ENCODE measurements at places on chromosomes 6 and 20.

DNA sequence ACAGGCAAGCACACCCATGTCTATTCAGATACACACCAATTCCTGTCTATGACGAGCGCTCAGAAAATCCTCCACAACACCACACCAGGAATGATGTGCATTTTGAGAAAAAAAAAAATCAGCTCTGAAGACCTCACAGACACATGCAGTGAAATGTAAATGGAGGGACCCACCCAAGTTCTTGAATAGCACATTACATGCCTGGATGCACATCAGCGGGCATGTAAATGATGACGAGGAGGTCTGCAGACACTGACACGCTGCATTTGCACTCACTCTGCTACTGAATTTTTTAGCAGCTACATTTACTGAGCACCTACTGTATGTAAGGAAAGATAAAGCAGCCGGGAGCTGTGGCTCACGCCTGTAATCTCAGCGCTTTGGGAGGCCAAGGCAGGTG, 14.7 kb downstream of the NRSN2 start:
- no peak for DNase-seq

DNA sequence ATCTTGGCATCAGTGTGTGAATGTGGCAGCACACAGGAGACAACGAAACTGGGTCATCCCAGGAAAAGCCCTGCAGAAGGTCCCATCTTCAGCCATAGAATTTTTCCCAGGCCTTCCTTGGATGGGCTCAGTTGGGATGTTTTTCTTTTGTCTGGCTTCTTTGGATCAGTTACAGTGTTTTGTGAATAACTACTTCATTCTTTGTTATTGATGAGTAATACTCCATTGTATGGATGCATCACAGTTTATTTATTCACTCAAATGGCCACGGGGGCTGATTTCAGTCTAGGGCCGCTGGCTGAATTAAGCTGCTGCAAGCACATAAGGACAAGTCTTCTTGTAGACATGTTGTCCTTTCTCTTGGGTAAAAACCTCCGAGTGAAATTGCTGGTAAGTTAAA, 81.3 kb upstream of the CD93 start:
- no peak for DNase-seq

- DNase-seq, result no peak
Observed at GRCh38 chr6:124446961-124447360, 515.3 kb upstream of the RNF217 start.

DNA sequence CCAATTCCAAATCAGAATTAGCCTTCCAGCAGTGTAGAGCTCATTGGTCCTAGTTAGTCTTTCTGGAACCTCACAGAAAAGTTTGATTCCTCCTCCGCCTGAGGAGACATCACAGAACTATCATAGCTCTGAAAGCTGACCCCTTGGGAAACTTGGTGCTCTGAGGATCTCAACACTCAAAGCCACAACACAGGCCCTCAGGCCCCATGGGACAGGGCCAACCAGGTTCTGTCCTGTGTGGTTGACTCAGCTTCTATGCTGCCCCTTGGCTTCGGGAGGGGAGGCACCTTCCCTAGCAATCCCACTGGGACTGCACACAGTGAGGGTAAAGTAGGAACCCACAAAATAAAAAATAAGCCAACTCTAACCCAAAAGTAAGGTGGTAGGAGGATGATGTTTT, 237.5 kb upstream of the ECI2 start:
- no peak for DNase-seq

GRCh38 chr6:112951829-112952228, 604.7 kb downstream of the RFPL4B start:
- DNase-seq, result no peak

- DNase-seq, result no peak
Observed at GRCh38 chr6:87501809-87502572, 29.2 kb downstream of the SLC35A1 start.

DNA sequence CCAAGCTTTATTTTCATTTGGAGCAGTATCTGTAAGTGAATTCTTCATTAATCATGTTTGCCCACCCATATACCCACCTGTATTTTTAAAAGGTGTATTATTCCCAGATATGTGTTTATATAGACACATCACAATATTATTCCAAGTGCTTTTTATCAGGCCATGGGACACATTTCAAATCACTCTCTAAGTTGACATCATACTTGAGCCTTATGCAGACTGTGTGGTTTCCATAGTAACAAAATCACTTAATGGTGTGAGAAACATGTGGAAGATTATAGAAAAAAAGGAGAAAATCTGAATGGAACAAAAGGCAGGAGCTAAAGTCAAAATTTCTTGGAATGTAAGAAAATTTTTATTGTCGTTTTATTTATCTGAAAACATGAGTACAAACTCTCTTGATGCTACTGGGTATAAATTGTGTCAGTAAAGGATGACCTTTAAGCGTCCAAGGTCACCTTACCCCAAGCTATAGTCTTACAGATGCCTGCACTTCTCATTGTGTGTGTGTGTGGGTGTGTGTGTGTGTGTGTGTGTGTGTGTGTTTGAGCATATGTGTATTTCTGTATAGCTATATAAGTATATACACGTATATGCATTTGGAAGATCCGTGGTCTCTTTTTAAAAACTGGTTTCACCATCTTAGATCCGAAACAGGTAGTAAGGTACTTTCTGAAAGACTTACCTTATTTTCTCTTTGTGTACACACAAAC, 79.8 kb upstream of the CCN6 start:
- no peak for DNase-seq

GRCh38 chr20:38001173-38001875, 31.9 kb downstream of the TTI1 start:
- no peak for DNase-seq

GRCh38 chr6:73375216-73375615, 5.5 kb upstream of the OOEP start:
- DNase-seq, result no peak

DNA sequence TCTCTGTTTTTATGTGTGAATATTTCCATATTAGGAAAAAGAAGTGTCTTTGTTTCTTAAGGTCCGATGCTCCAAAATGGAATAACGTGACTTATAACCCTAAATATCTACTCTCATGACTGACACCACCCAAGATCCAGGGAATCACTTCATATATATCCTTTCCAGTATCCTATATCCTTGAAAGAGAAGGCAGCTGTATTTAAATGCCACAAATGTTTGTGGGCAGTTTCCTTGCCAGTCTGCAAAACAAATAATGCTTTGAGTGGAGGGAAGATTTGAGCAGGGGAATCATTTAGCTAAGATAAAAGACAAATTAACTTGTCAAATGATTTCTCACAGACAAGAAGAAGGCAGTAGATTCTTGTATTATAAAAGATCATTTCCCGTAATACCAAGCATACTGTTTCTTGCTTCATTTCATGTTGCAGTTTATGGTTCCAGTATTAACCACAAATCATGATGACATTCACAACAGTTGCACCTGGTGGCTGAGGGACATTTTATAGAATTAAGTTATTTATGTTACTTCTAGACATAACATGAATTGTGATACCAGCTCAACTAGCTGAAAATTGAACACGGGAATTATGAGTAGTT, 30.0 kb upstream of the FABP7 start:
- no peak for DNase-seq

DNA sequence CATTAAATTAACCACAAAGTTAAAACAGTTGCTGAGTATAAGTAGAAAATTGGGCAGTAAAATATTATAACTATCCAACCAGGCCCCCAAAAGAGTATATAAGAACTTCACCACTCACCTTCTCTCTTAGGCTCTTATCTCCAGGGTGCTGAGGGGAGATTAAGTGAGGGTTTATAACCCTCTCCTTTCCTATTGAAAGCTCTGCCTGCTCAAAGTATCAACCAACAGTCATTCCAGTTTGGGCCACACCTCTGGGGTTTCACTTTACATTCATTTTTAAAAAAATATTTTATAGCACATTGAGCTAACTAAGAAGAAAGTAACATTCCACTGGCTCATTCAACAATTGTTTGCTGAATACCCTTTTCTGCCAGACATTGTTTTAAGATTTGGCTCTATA, 22.1 kb downstream of the GSTA4 start:
- no peak for DNase-seq

All from activated CD4-positive, CD25-positive, alpha-beta regulatory T cell (primary cell).